ENCODE measurements at places on chromosomes 7 and 10.

DNA sequence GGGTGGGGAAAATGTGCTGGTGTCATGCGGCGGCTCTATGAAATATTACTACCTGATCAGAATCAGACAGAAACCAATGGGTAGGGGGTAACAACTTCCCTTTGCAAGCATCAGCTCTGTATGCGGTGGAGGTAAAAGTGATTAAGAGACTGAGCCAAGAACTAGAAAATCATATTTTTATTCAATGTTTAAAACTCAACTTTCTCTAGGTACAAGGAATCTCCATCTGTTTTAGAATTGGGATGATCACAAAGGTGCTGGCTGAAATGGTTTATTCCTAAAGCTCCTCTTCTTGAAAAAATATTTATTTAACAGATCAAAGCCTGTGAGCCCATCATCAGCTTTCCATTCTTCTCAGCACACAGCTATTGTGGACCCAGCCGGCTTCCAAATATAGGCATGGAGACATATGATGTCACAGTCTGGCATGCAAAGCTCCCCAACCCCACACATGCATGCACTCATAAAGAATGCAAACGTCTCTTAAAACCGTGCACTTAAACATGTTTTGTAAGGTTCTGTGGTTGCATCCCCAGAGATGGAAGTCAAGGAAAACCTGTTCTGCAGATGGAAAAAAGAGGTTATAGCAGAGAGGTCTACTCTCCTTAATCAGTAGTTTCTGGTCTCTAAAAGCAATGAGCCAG, 126.0 kb downstream of the SKIDA1 start:
- no peak for DNase-seq

DNA sequence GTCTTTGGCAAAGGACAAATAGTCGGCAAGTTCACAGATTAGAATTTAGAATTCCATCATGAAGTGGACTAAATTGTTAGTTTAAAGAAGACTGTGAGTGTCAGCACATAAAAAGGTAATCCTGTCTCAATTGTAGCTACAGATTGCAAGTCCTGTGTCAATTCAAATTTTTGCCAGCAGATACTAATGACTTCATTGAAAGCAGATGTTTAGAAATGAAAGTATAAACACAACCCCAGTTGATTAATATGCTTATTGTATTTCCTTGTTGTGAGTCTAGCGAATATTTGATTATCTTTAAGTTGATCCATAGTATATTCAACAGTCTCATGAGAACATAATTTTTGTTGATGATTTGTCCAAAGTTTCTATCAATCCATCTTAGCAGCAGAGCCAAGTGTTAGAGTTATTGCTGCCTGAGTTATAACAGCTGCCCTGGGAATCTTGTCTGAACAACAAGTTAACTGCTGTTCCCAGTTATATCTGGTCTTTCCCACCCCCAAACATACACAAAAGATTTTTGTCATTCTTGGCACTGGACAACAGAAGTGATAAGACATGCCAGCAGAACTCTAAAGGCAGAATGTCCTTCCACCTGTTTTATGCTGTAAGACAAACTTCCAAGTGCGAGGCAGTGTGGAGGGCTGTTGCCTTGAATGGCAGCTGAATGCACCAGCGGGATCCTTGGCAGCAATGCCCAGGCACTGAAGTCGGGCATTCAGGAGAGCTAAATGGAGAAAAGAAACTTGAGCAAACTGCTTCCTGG, 21.3 kb upstream of the HERPUD2 start:
- no peak for DNase-seq

GRCh38 chr10:113648478-113648877, 15.4 kb downstream of the NRAP start:
- no peak for DNase-seq

GRCh38 chr10:804191-804781, 114.8 kb upstream of the DIP2C start:
- no peak for DNase-seq

DNA sequence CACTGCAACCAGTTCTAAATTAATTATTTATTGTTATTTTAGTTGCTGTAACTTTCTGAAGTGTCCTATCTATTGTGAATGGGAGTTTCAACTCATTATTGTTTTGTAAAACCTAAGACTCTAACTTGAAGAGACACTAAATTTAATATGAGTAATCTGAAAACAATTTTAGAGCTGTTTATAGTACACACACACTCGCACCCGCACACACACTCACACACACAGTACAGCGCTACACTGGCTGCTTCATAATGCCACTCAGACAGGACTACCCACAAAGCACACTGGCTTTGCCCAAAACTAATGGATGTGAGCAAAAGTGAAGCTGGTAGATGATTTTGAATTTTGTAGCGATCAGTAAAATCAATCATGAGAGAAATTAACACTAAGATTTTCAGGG, 238.9 kb upstream of the ETV1 start:
- DNase-seq: no peak

DNA sequence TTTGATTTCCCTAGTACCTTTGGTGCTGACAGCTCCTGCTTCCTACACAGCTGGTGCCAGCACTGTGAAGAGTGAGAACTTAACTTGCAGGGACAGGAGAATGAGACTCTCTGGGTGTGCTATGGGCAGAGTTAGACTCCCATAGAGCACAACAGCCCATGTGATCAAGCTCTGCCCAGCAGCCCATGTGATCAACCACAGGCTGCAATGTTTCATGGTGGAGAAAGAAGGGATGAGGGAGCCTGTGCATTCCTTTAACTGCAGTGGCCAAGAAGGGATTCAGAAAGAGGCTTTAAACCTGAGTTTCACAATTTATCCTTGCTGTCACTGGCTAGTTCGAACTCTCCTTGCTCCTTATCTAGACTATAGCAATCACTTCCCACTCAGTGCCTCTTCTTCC, 10.0 kb upstream of the MEST start:
- no peak for DNase-seq

DNA sequence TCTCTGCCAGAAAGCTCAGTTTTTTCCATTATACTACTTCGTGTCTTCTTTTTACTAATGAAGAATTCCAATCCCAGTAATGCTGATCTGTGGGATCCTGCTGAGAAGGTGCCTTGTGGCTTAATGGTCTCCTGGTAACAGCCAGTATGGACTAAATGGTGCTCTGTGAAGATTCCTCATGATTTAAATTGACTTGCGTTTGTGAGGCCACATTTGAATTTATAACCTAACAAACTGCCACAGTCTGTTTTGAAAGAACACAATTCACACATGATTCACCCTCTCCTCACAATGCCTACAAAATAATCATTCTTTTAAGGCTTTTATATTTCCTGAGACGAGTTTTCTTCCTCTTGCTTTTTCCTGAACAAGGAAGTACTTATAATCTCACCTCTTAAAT, 140.0 kb downstream of the MBL2 start:
- DNase-seq: no peak

- no peak for DNase-seq
Observed at GRCh38 chr10:131111471-131112080, 199.9 kb downstream of the TCERG1L start.

DNA sequence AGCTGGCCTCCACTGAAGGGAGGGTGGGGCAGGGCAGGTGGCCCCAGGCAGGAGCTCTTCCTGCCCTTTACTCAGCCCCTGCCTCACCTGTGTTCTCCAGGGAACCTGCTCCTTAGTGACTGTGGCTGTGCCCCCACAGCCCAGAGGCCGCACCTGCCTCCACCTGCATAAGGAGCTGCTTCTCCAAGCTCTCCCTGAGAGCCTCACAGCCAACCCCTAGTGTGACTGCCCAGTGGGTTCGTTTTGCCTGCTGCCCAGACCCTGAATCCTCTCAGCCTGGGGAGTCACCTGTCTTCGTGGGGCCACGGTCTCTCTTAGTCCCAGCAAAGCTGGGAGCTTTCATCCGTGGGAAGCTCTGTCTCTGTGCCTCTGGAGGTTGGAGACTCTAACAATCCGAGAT, 94.4 kb downstream of the GLRX3 start:
- DNase-seq: no peak

- DNase-seq: no peak
Observed at GRCh38 chr10:273088-273487, 137.8 kb downstream of the ZMYND11 start.

GRCh38 chr7:111864291-111864976, 302.1 kb upstream of the IMMP2L start:
- no peak for DNase-seq

- DNase-seq: no peak
Observed at GRCh38 chr7:97107192-97107800, 10.2 kb upstream of the SDHAF3 start.

- DNase-seq: no peak
Observed at GRCh38 chr10:80154978-80155695, 22.6 kb downstream of the PLAC9 start.

DNA sequence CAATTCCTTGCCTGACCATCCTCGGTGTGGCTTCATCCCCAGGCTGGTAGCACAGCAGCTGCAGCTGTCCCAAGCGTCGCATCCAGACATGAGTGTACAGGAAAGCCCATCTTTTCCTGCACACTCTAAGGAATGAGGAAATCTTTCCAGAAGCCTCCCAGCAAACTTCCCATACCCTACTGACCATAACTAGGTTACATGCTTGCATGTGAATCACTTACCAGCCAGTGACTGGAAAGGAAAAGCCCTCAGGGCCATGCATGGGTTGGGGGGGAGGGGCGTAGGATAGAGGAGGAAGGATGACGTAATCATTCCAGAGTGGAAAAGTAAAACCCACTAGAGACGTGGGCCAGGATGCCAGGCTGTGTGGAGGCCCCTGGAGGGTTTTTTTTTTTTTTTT, 18.9 kb upstream of the ZNF212 start:
- no peak for DNase-seq

DNA sequence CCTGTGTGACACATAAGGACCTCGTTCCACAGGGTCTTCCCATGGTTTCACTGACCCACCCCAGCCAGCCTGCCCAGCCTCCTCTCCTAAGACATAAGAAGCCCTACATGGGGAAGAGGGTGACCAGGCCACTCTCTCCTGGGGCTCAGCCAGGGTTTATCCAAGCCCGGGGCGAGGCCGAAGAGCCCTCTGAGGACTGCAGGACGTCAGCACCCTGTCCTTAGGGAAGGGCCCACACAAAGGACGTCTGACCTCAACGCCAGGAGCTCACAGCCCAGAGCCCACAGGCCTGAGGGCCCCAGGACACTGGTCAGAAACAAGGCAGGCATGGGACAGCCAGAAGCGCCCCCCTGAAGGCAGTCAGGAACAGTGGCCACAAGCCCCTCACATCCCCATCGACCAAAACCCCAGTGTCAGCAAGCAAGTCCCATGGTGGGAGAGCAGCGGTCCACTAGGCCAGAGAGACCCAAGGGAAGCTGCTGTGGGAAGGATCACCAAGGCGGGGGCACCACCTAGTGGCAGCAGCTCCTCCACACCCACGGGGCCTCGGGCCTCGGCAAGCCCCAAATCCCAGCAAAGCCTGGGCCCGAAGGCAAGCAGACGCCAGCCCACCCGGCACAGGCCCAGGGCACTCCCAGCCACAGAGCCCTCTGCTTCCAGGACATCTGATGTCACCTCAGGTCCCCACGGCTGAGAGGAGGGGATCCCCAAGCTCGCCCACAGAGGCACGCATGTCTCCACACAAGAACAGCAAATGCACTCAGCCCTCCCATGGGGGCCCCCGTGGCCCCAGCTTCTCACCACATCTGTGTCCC, 23.4 kb downstream of the MAD1L1 start:
- no peak for DNase-seq

GRCh38 chr7:150487625-150488024, 27.0 kb upstream of the GIMAP7 start:
- DNase-seq: no peak

- DNase-seq: no peak
Observed at GRCh38 chr7:142385491-142386340, 127.9 kb upstream of the PRSS58 start.

Data from stimulated activated CD8-positive, alpha-beta memory T cell treated with anti-CD3 and anti-CD28 coated beads, Interleukin-4, amount 100 ng/mL, for 1 hour (primary cell).